Islet precursor cell (in vitro differentiated cells): ENCODE measurements at places on chromosomes 11 and 22.

GRCh38 chr11:94766713-94767206 is 1.4 kb upstream of the AMOTL1 start:
- peak; percentile 91 for DNase-seq

DNA sequence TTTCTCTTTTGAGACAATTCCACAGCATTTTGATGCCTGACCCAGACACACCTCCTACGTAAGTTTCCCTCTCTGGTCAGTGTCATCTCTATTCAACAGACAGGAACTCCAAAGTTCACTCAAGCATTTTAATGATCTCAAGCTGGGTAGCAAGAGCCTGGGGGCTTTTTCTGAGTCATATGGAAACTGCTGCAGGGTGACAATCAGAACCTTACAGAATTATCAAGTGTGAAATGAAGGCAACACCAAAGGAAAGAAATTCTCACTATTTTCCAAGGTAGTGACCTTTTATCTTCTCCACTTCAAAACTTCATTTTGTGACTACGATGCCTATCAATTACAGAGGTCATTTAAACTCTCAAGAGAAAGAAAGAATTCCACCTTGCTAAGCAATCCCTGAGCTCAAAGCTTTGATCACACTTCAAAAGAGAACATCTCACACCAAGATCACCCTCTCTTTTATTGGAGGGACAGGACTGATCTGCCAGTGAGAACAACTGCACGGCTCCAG is 229.0 kb upstream of the ZC3H12C start:
- peak; percentile 90 for DNase-seq

DNA sequence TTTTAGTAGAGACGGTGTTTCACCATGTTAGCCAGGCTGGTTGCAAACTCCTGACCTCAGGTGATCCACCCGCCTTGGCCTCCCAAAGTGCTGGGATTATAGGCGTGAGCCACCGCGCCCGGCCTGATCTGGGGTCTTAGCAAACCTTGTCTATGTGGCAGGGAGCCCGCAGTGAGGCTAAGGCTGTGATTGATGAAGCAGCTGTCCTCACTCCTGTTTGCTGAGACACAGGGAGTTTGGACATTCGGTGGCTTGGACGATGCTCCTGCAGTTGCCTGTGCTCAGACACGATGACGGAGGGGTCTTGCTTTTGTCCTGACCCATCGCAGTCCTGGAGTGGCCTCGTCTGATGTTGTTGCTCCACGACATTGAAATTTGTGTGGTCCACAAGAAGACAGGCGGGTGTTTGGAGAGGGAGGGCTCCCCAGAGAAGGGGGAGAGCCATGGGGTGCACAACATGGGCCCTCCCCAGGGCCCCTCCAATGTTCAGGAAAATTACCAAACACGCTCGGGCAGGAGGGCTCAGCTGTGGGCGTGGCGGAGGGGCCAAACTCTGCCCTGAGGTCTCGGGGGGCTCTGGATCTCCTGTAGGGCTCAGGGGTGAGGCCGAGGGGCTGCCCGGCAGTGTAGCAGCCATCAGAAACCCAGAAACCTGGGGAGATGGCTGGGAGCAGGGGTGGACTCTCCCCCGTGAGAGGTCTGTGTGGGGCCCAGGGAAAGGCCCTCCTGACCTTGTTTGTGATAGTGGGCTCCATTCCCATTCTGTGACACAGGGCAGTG is 41.8 kb upstream of the PRR5 start:
- no peak for DNase-seq

- peak; percentile 92 for DNase-seq
Measured at GRCh38 chr22:37552524-37553163, 7.6 kb upstream of the CDC42EP1 start.

- DNase-seq, result peak; percentile 62
Measured at GRCh38 chr11:45444796-45445195, 158.7 kb upstream of the SYT13 start.

GRCh38 chr11:60282286-60282685 is 1.8 kb downstream of the MS4A4A start:
- no peak for DNase-seq

DNA sequence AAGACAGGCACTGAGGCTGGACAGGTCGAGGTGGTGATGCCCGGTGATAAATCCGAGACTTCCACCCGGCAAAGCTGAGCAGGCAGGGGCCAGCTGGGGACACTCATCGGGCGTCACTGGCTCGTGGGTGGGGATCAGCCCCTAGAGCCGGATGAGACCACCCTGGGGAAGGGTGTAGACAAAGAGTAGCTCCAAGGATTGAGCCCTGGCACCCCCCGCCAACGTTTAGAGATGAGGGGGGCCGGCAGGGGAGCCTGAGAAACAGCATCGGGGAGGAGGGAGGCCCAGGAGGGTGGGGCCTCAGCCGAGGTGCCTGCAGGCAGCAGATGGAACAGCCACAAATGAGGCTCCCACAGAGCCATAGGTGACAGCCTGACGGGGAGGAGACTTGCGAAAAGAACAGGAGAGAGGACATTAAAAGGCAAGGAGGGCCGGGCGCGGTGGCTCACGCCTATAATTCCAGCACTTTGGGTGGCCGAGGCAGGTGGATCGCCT is 27.4 kb upstream of the CBX7 start:
- DNase-seq, result no peak

GRCh38 chr11:119599864-119600541 is 129.0 kb downstream of the NECTIN1 start:
- DNase-seq, result no peak

GRCh38 chr22:20834206-20834605 is 24.4 kb downstream of the PI4KA start:
- DNase-seq, result no peak

DNA sequence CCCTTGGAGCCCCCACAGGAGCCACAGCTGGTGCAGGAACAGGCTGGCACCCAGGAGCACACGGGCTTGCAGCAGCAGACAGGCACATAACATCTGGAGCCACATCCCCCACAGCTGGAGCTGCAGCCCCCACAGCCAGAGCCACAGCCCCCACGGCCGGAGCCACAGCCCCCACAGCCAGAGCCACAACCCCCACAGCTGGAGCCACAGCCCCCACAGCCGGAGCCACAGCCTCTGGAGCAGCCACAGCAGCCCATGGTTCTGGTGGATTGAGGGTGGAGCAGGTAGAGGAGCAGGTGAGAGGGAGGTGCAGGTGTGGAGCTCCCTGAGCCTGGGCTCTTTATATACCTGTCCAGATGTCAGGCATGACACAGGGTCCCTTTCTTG is at the start of gene KRTAP5-2:
KRTAP5-2 (minus strand) TSS at position 301 of the 387 bp plus-strand sequence; CDS start at position 257, 44 bp downstream.
- DNase-seq, result no peak

DNA sequence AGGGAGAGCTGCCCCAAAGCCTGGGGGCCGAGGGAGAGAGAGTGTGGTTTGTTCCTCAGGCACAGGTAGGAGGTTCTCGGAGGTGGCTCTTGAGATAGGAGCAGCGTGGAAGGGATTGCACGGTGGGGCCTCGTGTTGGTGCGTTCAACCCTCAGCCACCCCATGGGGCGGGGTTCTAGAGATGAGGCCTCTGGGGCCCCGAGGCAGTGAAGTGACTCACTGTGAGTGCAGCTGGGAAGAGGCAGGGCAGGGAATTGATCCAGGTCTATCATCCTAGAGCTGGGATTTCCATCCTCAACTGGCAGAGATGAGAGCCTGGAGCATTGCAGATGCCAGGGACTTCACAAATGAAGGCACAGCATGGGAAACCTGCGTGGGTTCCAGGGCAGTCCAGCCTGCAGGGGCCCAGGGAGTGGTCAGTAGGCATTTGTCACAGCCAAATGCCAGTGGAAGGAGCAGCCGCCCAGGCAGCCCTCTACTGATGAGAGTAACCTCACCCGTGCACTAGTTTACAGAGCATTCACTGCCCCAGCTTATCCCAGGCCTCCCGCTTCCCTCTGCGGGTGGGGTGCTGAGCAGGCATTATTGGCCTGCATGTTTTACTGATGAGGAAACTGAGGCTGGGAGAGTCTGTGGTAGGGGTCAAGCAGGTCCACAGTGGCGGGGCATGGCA is 5.1 kb upstream of the SMARCB1 start:
- DNase-seq, result peak; percentile 76

DNA sequence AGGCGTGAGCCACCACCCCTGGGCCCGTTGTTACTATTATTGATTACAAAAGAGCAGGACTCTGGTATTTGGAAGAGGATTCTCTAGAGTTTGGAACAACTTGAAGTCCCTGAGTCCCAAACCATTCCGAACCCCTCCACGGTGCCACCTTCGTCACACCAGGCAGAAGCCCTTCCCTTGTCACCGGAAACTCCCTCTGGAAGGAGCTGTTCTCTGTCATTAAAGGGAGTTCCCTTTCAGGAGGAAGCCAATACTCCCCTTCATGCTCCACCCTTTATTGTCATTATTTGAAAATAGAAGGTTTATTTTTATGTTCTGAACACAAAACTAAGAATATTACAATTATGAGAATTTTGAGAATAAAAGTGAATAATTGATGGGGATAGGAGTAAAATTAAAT is 5.1 kb upstream of the C11orf24 start:
- DNase-seq, result no peak

DNA sequence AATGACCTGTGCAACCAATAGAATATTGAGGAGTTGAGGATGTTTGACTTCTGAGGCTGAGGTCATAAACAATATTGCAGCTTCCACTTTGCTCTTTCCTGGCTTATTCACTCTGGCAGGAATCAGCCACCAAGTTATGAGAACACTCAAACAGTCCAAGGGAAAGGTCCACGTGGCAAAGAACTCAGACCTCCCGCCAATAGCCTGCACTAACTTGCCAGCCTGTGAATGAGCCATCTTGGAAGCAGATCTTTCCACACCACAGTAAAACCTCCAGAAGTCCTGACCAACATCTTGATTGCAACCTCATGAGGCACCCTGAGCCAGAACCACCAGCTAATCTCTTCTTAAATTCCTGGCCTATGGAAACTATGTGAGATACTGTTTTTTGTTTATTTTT is 22.7 kb upstream of the PICALM start:
- no peak for DNase-seq

- no peak for DNase-seq
Measured at GRCh38 chr11:68137833-68138232, 16.6 kb upstream of the CHKA start.

- DNase-seq, result peak; percentile 94
Measured at GRCh38 chr11:8699903-8700302, 17.3 kb downstream of the RPL27A start.

GRCh38 chr22:20465759-20466077 is 28.1 kb upstream of the SCARF2 start:
- no peak for DNase-seq

GRCh38 chr22:45585437-45585755 is 82.7 kb downstream of the FBLN1 start:
- DNase-seq, result no peak

- peak; percentile 32 for DNase-seq
Measured at GRCh38 chr11:112303616-112304015, 43.0 kb upstream of the PLET1 start.

DNA sequence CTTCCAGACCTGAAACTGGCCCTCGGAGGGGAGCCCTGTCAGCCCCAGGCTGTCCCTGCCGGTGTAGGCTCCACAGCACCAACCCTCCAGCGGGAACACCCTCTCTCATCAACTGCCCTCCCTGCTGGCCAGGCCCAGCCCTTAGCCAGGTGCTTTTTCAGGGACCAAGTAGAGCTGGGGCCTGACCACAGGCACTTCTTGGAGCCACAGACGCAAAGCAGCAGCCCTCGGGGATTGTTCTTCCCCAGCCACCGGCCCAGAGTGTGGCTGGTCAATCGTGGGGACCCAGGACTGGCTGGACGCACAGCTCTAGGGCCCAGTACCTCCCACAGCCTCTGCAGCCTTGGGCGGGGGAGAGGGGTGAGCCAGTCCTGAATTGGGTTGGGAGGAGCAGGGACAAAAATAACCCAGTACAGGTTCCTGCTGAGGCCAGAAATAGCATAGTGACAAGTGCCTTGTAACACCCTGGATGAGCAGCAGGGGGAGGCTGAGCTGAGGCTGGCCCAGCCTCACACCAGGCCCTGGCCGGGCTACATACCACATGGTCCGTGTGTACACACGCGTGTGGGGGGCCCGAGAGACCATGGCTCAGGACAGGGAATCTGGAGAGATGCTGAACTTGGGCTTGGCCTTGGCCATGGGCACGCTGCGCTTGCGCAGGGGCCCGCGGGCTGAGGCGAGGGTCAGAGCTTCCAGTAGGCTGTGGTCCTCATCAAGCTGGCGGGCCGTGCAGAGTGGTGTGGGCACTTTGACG is 2.0 kb downstream of the KCNJ11 start:
- DNase-seq, result peak; percentile 79

- no peak for DNase-seq
Measured at GRCh38 chr11:83818349-83818748, 532.2 kb upstream of the CCDC90B start.

DNA sequence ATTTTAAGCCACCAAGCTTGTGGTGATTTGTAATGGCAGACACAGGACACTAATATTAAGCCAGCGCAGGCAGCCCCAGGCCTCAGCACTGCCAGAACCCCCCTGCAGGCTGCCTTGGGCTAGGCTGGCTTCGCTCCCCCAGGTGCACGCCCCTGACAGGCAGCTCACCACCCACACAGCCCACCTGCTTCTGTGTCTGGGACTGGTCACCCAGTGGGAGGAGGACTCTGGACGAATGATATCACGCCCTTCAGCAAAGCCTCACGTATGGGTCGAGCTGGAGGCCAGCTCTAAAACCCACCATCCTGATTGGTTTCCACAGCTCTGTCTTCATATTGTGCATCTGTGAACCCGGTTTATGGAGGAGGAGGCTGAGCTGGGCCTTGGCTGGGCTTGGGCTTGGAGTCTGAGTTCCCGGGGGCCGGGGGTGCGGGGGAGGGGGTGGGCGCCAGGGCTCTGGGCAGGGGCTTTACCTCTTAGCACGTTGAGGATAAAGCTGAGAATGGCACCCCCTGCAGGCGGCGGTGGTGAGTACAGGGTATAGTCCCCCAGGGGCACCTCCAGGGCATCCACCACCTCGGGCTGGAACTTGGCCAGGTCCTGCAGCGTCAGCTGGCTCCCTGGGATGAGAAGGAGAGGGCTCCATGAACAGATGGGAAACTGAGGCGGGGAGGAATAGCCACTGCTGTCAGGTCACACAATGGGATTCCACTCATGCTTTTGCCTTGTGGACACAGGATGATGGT is 13.8 kb downstream of the GGT5 start:
- DNase-seq, result peak; percentile 68

GRCh38 chr11:6646918-6647679 is 8.5 kb downstream of the DCHS1 start:
- peak; percentile 52 for DNase-seq

GRCh38 chr22:36879775-36880174 is 19.0 kb downstream of the NCF4 start:
- peak; percentile 17 for DNase-seq

DNA sequence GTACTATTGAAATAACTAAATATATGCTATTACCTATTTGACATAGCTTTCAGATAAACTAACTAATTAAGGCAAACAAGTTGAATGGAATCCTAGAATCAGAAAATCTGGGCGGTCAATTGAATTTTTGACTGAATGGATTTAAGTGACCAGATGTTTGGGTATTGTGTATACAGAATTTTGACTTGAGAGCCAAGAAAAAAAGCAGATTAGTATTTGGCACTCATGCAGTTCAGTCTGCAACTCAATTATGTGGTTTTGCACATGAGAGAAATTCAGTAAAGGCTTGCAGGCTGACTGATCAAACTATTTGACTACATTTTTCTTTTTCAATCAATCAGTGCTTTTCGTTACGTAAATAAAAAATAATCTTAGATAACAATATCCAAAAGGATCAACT is 254.8 kb downstream of the GUCY1A2 start:
- DNase-seq, result no peak
